Mesangial cell (primary cell): ENCODE measurements at places on chromosomes 1 and 21. TPM values are rescaled to one million over a fixed set of nuclear protein-coding genes. Genes with fewer than 3 reads are reported as not detected.

The RHOC gene
- total RNA-seq = 552 and 779 TPM in 2 replicates

The PROX1 gene
- under 0.01 and 0.51 TPM in 2 replicates for total RNA-seq

The CD247 gene
- total RNA-seq = 0.16 and 0.25 TPM in 2 replicates

The ANXA9 gene
- total RNA-seq = 0.33 and 1.3 TPM in 2 replicates

The CCDC185 gene
- total RNA-seq = under 0.01 TPM in 1 of 2 replicates, not detected in the other

The IL19 gene
- not detected in 2 replicates for total RNA-seq

The KRTAP11-1 gene
- not detected in 2 replicates for total RNA-seq

The ANGPTL3 gene
- total RNA-seq = not detected in 2 replicates
